ENCODE measurements at places on chromosomes 16 and 17.
A peak's percentile ranks its signal among the peaks of the same experiment; 100 is the strongest.

- H3K4me1 ChIP-seq, result no peaks in the 10 kb centered on the region
- no peak overlapping the region for H3K27ac ChIP-seq
- no peaks in the 10 kb centered on the region for H3K27me3 ChIP-seq
Observed at GRCh38 chr17:22090263-22090935, 398.1 kb downstream of the KCNJ18 start.

- H3K27ac ChIP-seq, result no peak overlapping the region
- H3K4me3 ChIP-seq, result no peak overlapping the region
- no peaks in the 10 kb centered on the region for H3K4me1 ChIP-seq
Observed at GRCh38 chr16:50980666-50981065, 170.4 kb downstream of the SALL1 start.

- H3K4me1 ChIP-seq, result no peaks in the 10 kb centered on the region
- H3K4me3 ChIP-seq, result no peak overlapping the region
- no peak for DNase-seq
- H3K27me3 ChIP-seq, result no peaks in the 10 kb centered on the region
- no peak overlapping the region for H3K27ac ChIP-seq
- H3K36me3 ChIP-seq, result no peaks in the 10 kb centered on the region
Observed at GRCh38 chr16:89024546-89025060, 47.6 kb upstream of the CBFA2T3 start.

DNA sequence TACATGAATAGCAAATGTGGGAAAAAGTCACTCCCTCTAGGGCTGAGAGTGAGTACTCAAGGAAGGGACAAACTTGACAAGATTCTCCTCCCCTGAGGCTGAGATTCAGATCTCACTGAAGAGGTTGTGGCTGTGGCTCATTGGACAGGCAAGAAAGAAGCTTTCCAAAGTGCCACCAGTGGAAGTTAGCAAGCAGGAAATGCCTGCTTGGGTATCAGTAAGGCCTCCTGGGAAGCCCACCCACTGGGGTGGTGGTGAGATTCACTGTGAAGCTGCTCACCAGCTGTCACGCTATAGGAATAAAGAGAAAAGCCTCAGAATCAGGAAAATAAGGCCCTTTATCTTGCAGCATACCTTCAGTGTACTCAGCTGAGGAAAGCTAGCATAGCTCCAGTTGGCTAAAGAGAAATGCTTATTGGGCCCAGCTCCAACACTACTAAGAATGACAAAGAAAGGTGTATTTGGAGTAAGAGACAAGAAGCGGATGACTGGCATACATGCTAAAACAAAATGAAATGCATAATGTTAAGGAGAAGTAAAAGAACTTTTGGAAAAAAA, 274.4 kb upstream of the TOM1L1 start:
- no peak overlapping the region for H3K4me3 ChIP-seq
- no peaks in the 10 kb centered on the region for H3K27me3 ChIP-seq
- DNase-seq, result no peak
- no peaks in the 10 kb centered on the region for H3K4me1 ChIP-seq

DNA sequence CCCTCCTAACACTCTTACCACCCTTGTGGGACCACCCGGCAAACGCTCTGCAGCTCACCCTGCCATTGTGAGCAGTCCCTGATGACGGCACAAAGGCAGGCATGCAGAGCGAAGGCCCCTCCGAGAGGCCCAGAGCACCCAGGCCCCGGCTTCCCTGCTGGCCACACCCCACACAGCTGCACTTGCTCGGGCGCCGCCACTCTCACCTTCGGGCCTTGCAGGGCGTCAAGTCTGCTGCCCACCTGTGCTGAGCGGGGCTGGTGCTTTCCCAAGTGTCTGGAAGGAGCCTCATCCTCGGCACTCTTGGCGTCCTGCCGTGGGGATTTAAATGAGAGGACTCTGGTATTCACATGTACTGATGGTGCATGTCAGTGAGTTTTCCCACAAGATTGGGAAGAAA, 30.3 kb upstream of the FASN start:
- no peak for DNase-seq
- no peak overlapping the region for H3K27ac ChIP-seq

GRCh38 chr17:40909755-40910154, 24.7 kb upstream of the KRT20 start:
- DNase-seq, result no peak
- no peak overlapping the region for H3K27ac ChIP-seq
- no peaks in the 10 kb centered on the region for H3K4me1 ChIP-seq
- H3K4me3 ChIP-seq, result no peak overlapping the region

DNA sequence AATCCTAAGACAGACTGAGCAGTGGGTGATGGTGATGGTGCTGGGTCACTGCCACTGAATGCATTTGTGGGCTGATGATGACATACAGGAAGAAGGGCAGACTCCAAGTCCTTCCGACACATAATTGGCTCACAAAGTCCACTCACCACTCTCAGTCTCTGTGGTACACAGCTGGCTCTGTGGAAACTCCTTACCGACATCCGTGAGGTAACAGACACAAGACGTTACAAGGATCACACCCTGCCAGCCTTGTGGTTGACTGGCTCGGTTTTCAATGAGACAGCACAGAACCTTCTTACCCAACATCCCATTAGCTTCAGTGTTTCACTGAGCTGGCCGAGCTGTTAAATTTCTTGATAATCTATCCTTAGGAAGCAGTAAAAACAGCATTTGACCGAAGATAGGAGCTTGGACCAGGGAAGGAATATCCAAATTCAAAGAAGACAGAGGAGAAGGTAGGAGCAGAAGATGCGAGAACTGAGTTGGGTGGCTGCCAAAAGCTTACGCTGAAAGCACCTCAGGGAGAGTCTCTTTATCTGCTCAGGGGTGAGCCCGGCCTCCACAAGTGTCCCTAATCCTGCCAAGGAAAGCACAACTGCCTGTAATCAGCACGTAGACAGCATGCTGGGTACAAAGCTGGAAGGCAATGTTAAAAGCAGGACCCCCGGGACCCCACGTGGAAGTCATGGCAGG, 5.5 kb upstream of the MXRA7 start:
- no peaks in the 10 kb centered on the region for H3K27me3 ChIP-seq
- H3K4me1 ChIP-seq, result peaks cover 12% of the 10 kb centered on the region
- H3K27ac ChIP-seq, result peak overlapping the region; percentile 20
- DNase-seq, result peak; percentile 46
- no peak overlapping the region for H3K4me3 ChIP-seq

- H3K36me3 ChIP-seq, result no peaks in the 10 kb centered on the region
- no peak for DNase-seq
- no peak overlapping the region for H3K4me3 ChIP-seq
- H3K4me1 ChIP-seq, result no peaks in the 10 kb centered on the region
- no peaks in the 10 kb centered on the region for H3K27me3 ChIP-seq
- no peak overlapping the region for H3K27ac ChIP-seq
Observed at GRCh38 chr17:57597101-57597500, 148.0 kb downstream of the CCDC182 start.

DNA sequence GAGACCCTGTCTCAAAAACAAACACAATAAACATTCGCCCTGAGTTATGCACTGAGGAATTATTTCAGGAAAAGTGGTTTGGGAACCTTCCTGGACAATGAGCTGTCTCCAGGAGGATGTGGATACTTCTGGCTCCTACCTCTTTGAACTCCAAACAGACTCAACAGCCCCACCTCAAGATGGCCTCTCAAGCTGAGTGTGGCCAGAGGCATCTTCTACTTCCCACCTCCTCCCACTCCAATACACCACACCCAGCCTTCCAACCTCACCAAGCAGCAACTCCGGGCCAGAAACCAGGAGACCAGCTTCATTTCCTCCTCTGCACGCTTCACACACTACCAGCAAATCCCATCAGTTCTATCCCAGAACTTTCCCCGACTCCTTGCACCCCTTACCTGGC, 11.6 kb downstream of the HBQ1 start:
- no peak overlapping the region for H3K4me3 ChIP-seq
- H3K36me3 ChIP-seq, result peaks cover 94% of the 10 kb centered on the region
- H3K4me1 ChIP-seq, result no peaks in the 10 kb centered on the region
- no peak for DNase-seq
